ENCODE measurements at places on chromosomes 16 and 17. TPM values are rescaled to one million over a fixed set of nuclear protein-coding genes. Genes with fewer than 3 reads are reported as not detected.

Gene SLC13A2
- not detected for total RNA-seq

Gene CD7
- not detected for total RNA-seq

GRCh38 chr17:68457168-68457538 is at the start of gene WIPI1:
Gene WIPI1 (minus strand): TSS chr17:68457496. CDS start chr17:68457421, 75 bp downstream.
- no peak for DNase-seq

- no peak for DNase-seq
Observed at GRCh38 chr16:51154271-51155171, 3.5 kb upstream of the SALL1 start.

Gene SEPTIN12
- total RNA-seq, result not detected

DNA sequence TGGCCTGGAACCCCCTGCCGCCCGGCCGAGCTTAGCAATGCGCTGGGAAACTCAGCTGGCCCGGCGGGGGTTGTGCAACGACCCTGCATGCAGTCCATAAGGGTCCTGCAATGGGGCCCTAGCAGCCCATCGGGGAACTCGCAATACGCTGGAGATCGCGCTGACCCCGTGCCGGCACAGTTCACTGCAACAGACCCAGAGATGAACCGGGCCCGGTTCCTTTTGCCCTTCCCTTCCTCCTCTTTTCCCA is 375 bp downstream of the SLC25A11 start:
- DNase-seq, result no peak
